ENCODE measurements at places on chromosomes 11 and 22.

GRCh38 chr11:23359297-23359696, 499.0 kb upstream of the CCDC179 start:
- DNase-seq, result no peak

GRCh38 chr11:74318241-74318932, 6.9 kb upstream of the P4HA3 start:
- DNase-seq, result no peak

GRCh38 chr11:128226106-128226716, 361.1 kb downstream of the ETS1 start:
- DNase-seq, result no peak

DNA sequence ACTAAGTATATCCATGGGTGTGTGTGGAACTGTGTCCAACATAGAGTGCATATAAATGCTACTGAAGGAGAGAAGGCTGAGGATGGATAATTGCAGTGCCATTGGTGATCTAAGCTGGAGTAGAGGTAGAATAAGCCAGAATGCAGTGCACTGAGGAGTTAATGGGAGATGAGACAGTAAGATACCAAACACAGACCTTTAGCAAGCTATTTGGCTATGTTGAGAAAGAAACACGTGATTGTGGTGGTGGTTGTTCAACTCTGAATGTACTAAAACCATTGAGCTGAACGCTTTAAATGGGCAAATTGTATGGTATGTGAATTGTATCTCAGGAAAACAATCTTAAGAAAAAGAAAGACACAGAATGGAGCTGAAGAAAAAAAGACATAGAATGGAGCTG, 22.8 kb downstream of the JAML start:
- DNase-seq, result no peak

GRCh38 chr11:117816151-117816741, 8.3 kb downstream of the FXYD2 start:
- DNase-seq, result no peak

DNA sequence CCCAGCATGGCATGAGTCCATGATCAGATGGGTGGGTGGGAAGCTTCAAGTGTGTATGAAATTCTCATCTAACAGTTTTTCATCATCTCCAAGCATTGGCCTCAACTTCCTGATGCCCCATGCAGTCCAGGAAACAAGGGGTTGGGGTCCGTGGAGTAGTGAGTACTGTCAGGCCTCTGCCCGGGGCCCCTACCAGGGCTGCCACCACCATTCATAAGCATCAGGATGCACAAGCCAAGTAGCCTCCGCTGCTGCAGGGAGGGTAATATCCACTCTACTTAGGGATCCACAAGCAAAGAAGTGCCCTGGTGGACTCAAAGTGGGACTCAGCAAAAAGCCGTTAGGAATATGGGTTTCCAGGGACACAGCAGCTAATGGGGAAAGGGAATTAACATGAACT, 49.3 kb downstream of the KCNC1 start:
- DNase-seq, result no peak

GRCh38 chr22:29716814-29717545, 2.8 kb upstream of the CABP7 start:
- DNase-seq, result no peak

GRCh38 chr11:82843057-82843795, 57.0 kb downstream of the PRCP start:
- DNase-seq, result no peak

- no peak for DNase-seq
Measured at GRCh38 chr22:41913842-41914534, 886 bp downstream of the SHISA8 start.

DNA sequence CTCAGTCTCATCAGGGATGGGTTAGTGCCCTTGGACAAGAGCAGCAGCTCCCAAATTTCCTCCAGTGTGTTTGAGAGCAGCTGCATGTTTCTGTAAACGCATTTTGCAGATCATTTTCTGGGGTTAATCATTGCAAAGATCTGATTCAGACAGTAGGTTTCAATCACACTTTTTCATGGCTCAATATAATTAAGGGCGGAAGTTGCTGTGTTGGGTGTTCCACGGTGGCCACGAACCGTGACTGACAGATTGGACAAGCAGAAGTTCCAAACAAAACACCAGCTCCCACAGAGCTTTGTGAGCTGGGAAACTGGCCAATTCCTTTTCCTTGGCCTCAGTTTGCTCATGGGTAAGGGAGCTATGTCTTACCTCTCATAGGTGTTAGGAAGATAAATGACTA, 8.4 kb upstream of the RASSF10 start:
- no peak for DNase-seq

- DNase-seq, result no peak
Measured at GRCh38 chr22:46352691-46353386, 17.3 kb downstream of the TRMU start.

DNA sequence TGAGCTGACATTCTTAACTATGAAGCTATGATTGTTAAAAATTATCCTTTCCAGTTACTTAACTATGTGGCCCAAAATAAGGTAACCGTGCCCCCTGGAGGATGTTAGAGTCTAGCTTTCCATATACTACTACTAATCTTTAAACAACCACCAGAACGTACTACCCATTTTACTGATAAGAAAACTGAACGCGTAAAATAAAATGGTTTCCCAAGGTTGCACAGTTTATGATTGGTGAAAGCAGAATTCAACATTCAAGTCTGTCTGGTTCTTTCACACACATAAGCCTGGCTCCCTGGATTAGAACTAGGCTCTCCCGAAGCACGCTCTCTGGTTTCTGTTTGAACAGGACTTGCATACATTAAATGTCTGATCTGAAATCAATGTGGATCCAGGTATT, 437.8 kb upstream of the CCDC90B start:
- no peak for DNase-seq

GRCh38 chr22:37546437-37547250, 13.6 kb upstream of the CDC42EP1 start:
- no peak for DNase-seq

DNA sequence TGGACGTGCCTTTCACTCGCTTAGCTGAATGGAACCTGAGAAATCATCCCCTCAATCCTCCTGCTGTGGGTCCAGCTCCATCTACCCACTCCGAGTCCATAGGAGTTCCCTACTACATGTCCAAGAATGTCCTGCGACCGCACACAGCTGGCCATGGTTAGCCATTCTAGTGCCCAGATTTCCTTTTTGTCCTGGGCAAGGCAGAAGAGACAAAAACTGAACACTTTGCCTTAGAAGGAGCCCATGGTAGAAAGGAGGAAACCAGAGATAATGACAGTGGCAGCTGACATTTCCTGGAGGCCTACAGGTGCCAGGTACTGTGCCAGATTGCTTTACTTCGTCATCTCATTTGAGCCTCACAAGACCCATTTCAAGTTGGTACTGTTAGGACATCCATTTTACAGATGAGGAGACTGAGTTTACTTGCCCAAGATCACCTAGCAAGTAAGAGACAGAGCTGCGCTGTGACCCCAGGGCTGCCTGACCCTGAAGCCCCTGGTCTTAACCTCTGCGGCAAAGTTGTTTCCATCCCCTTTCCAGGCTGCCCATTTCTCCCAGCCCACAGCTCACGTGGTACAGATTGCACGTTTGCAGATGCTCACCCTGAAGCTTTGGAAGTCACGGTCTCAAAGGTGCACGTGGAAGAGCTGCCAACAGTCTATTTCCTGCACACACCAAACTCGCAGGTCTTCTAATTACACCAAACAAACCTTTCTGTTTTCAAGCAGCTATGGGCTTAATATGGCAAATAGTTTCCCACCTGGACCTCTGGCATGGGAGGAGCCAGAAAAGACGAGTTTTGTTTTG, 112.7 kb downstream of the ZBTB16 start:
- no peak for DNase-seq

DNA sequence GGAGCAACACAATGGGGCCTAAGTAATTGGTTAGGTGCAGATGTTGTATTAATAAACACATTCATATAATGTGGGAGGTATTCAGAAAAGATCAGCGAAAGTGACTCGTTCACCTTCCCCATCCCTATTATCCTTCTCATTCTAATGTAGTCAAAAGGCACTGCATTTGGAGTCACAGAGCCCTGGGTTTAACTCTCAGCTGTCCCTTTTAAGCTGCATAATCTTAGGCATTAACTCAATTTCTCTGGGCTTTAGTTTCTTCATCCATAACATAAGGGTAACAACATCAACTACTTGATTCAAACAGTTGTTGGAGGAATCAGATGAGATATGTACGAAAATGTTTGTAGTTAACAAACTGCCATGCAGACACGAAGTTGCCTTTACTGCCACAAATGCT, 187.6 kb upstream of the PITPNB start:
- no peak for DNase-seq

GRCh38 chr11:19712281-19713195, at the start of gene NAV2:
NAV2 (plus strand) TSS chr11:19712837; CDS start chr11:19713696, 859 bp downstream.
- peak; percentile 60 for DNase-seq

DNA sequence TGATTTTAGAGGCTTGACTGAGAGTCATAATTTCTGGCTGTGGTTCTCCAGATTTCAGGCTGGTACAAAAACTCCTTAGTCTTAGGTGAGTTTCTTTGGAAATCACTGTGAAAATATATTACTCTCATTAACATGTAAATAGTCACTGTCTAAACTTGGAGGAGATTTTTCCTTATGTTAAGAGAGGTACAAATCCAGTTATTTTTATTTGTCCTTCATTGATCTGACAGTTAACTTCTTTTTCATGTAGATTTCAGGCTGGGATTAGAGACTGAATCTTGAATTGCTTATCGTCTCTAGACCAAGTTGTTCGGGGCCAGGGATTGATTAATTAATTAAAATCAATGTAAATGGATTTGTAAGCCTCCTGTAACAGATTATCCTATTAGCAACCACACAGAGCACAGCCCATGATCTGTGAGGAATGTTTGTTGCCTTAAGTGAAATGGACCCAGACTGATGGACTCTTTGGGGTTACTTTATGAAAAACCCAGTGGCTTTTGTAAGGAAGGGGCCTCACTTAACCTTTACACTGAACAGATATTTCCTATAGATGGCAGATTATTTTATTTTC, 21.1 kb downstream of the TEAD1 start:
- DNase-seq, result no peak

DNA sequence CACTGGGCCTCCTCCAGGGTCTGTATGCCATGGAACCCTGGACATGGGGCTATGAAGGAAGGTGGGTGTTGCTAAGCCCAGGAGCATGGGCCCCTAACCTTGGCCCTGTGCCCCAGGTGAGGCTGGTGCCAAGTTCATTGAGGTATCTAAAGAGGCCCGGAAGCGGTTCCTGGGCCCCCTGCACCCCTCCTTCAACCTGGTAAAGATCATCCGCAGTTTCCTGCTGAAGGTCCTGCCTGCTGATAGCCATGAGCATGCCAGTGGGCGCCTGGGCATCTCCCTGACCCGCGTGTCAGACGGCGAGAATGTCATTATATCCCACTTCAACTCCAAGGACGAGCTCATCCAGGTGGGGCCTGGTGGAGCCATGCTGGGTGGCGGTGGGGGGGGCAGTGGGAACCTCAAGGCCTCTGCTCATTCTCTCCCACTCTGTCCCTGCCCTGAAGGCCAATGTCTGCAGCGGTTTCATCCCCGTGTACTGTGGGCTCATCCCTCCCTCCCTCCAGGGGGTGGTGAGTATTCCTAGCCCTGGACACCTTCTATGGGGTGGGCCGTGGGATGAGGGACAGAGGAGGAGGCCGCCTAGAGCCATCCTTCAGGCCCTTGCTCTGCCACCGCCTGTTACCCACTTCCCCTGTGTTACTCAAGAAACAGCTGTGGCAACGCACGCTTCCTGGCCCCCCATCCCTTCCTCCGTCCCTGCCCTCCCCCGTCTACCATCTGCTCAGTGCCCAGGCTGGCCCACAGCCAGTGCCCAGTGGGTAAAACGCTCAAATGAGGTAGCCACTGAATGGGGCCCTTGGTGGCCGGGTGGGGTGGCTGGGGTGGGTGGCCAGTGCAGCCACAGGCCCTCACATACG, 3.0 kb downstream of the PNPLA2 start:
- DNase-seq, result no peak

DNA sequence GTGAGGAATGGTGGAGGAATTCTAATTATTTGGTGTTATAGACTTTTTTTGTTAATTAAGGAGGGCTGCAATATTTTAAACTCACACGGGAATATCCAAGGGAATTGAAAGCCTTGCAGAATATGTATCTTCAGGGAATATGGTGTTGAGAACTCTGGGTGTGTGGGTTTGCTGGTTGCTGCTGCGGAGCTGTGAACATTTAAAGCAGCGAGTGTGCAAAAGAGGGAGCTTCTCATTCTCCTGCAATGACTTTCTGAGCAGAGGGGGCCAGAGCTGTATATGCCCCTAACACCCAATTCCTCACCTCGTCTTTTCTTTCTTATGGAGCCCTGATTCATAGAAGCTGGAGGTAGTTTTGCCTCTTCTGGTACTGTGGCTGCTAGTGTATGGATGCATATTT, 217.7 kb downstream of the HIPK3 start:
- DNase-seq, result no peak

GRCh38 chr11:17766073-17766359, 31.4 kb downstream of the KCNC1 start:
- DNase-seq, result no peak

GRCh38 chr11:87306262-87306851, 268.6 kb downstream of the TMEM135 start:
- no peak for DNase-seq

GRCh38 chr11:73983741-73984538, 1.3 kb upstream of the UCP2 start:
- no peak for DNase-seq

GRCh38 chr11:65811764-65812475, 21.8 kb upstream of the SNX32 start:
- DNase-seq, result no peak

GRCh38 chr22:30273711-30274436, 7.2 kb upstream of the OSM start:
- no peak for DNase-seq

- DNase-seq, result no peak
Measured at GRCh38 chr22:32100711-32101110, 57.6 kb downstream of the SLC5A1 start.

DNA sequence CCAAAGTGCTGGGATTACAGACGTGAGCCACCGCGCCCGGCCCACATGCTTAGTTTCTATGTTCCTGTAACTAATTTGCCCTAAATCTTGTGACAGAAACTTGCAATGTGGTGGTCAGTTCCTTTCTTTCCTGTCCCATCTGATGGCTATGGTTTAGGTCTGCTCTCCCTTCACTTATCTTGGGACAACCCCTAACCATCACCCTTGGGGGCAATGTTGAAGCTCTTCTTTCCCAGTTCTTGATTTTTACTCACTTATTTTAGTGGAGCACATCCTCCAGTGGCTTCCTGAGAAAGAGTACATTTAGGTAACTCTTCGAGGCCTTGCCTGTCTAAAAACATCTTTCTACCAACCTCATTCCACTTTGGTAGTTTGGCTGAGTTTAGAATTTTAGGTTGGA, 7.3 kb downstream of the SREBF2 start:
- DNase-seq, result no peak
